ENCODE measurements at places on chromosomes 12 and 14.

DNA sequence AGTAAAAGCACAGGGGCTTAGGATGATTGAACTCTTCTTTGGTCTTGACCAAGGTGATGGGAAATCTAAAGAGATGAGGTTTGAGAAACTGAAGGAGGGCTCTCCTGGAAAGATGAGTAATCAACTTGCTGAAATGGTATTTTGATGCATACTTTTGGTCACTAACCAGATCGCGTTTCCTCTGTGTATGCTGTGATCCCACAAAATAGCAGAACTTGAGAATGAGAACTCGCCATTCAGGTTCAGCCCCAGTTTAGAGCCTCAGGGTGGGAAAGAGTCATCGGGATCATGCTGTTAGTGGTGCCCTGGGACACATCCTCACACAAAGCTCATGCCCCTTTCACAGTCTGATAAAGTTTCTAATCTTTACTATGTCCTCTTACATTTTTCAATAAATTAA, 488.8 kb downstream of the ETNK1 start:
- DNase-seq: no peak

GRCh38 chr14:24368212-24368561, 203 bp downstream of the NFATC4 start:
- DNase-seq: no peak

DNA sequence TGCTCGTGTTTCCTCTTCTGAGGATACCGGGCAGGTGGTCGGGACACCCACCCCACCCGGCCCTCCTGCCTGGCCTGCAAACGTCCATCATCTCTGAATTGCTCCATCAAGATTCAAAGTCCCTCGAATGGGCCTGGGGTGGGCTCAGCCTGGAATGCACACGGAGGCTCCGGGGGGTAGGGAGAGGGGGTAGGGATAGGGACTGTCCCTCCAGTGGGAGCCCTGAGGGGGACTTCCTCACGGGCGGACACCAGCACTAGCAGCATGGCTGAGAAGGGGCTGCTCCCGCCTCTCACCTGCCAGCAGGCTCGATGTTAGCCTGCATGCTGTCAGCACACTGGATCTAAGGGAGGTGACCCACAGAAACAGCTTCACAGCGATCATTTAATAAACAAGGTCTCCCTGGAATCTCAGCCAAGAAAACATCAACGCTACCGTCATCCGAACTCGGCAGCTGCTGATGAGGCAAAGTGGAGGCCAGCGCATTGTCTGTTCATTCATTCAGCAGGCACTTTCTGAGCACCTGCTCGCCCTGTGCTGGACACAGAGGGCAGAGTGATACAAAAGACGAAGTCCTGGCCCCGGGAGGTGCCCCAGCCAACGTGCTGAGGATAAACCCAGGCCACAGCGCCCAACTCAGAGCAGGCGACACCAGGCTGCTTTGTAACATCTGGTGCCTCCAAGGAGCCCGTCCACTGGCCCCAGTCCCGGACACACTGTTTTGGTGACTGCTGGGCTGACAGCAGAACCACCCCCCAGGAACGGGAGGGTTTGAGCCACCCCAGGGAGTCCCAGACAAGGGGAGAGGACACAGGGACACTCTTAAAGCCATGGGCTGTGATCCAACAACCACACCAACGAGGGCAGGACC, 6.3 kb downstream of the TMEM179 start:
- no peak for DNase-seq

DNA sequence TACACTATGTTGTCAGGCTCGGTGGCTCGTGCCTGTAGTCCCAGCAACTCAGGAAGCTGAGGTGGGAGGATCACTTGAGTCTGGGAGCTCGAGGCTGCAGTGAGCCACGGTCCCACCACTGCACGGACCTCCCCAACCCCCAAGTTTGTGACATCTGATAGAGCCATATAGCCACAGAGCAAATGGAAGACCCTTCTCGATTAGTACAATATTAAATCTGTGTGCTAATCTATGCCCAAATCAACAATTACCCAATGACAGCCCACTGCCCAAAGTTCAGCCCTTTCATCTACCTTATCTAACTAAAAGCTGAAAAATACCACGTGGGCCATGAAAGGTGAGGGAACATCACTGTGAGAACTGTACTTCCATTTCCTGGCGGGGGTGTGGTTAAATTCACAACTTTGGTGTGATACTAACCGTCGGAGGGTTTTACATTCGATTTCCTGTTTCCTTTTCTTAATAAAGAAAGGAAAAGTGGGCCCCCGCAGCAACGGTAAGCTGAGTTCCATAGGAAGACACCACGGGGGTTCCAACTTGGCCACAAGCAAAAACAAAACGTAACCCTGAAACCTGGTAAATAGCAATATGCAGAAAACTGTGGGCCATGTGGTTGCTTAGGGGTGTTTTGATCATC, 31.2 kb upstream of the FOS start:
- peak; percentile 56 for DNase-seq

GRCh38 chr12:124869059-124869665, 5.5 kb upstream of the SCARB1 start:
- no peak for DNase-seq

DNA sequence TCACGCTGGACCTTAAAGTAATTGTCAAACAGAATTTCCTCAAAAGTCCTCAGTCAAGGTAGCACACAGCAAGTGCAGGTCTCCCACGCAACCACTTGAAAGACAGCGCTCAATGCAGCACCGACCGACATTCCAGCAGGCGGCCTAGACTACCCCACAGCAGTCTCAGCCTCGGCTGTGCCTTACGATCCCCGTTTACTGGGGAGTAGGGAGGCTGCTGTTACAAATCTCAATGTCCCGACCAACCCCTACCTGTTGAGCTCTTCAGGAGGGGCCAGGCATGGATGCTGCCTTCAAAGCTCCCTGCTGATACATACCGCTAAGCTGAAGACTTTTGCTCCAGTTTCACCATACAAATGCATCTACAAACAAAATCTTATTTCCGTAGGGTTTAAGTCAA, 21.8 kb downstream of the VPS37B start:
- no peak for DNase-seq

GRCh38 chr14:78154827-78155226, 15.3 kb upstream of the NRXN3 start:
- no peak for DNase-seq

DNA sequence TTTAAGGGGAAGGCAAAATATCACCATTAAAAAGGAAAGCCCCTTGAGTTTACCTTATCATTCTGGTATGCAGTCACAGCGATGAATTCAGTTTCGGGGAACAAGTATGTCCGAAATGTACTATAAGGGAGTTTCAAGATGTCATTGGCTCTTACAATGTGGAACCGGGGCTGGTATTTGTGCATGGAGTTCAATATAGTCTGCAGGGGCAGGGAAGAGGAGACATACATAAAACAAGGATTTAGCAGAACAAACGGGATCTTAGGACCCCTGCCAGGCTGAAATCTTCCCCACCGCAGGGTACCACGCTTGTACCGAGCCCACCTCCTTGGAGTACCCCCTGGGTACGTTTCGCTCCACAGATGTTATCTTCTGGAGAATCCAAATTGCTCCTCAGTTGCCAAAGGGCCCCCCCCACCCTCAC, 4.5 kb downstream of the TBX3 start:
- no peak for DNase-seq

DNA sequence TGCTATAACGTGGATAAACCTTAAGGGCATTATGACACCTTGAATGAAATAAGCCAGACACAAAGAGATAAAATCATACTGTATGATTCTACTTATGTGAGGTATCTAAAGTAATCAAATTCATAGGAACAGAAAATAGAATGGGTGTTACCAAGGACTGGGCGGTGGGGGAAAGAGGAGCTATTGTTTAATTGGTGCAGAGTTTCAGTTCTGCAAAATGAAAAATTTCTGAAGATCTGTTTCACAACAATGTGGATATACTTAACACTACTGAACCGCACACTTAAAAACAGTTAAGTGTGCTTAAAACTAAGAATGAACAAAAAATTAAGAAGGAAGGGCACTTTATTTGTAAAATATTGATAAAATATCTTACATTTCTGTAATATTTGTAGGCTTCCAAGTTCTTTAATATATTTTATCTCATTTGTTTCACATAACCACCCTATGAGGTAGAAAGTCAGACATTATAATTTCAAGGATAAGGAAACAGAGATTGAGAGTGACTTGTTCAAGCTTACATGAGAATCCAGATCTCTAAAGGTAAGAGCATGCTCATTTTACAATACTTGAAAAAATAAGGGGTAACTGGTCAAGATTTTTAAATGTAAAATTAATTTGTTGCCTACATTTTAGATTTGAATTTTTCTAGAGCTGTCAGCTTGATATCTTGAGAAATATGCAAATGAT, 14.9 kb downstream of the LTA4H start:
- DNase-seq: no peak

- no peak for DNase-seq
Measured at GRCh38 chr14:23132970-23133369, 13.9 kb upstream of the CEBPE start.

- no peak for DNase-seq
Measured at GRCh38 chr12:30152705-30153104, 369.0 kb upstream of the TMTC1 start.

DNA sequence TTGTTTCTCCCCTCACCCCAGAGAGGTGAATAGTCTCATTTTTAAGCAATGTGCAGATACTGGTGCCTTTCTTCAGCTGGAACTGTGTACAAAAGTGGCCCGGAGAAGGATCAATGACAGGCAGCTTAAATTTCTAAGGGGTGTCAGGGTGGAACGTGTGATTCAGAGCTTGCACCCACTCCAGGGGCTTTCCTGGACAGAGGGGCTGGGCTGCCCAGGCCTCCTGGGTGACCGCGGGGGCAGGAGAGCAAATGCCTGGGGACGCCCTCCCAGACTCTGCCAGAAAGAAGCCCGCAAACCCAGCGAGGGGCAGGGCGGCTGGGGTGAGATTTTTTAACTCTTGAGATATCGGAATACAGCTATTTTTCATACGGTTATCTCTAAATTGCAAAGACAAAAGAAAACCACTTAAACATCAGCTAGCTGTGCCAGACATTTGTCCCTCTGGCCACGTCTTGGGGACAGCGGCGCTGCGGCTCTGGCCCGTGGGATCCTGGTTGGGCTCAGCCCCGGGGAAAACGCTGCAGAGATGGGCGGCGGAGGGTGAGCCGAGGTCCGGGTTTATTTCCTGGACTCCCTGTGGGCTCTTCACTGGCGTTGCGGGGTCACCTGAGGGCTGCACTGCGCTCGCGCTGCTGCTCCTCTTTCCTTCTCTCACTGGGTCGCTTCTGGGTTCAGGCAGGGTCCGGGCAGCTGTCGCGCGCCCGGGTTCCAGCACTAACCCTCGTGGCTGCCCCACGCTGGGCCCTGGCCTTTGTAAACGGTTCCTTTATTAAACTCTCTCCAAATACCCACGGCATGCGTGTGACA, 35.8 kb downstream of the NFKBIA start:
- DNase-seq: no peak

- DNase-seq: no peak
Measured at GRCh38 chr14:23406244-23406643, 1.8 kb downstream of the MYH6 start.

GRCh38 chr12:66217342-66217917, 28.4 kb downstream of the IRAK3 start:
- DNase-seq: no peak

DNA sequence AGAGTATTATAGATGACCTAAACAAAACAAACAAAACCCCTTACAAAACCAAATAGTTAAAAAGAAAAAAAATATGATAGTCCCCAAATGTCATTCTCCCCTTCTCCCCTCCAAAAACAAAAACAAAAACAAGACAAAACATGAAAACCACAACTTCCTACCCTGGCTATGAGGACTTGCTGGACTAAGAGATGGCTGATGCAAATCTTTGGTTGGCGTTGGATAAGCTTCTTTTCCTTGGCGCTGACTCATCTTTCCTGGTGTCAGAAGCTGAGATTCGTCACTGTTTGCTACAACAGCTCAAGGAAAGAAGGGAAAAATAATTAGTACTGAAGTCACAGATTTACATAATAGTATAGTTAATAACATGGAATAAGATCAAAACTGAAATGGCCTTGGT, 102.5 kb upstream of the BBS10 start:
- DNase-seq: no peak

DNA sequence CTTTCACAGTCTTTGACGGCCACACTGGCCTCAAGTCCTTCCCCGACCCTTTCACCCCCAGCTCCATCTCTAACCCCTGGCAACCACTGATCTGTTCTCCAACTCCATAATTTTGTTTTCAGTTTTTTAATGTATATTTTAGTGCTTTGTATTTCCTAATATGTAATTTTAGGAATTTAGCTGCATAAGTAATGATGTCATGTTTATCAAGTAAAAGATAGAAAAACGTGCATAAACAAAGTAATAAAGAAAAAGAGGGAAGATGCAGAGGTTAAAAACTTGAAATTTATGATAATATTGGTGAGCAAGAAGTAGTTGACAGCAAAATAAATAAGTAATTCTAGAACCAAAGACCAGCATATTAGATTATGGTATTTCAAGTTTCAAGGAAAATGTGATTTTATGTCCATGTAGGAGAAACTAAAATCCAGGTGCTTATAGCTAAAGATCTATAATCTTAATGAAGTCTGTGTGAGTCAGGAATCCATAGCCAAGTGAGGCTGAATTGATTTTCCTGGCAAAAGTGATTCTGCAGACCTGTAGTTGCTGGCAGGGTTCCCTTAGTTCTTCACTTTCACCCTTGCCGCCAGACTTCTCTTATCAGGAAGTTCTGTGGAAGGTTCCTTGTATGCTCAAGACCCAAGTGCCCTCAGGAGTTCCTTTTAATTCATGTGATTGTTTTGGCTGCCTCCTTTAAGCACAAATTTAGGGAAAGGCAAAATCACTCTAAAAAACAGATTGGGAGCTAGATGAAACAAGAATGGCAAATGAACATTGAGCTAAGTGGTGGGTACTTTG, 24.4 kb downstream of the FBXW8 start:
- no peak for DNase-seq

GRCh38 chr12:91937706-91938105, 207.9 kb downstream of the BTG1 start:
- DNase-seq: no peak

GRCh38 chr12:22459838-22460490, 84.4 kb downstream of the C2CD5 start:
- no peak for DNase-seq

GRCh38 chr14:85024931-85025330, 505.0 kb upstream of the FLRT2 start:
- DNase-seq: no peak

- no peak for DNase-seq
Measured at GRCh38 chr12:94761559-94761958, 111.2 kb upstream of the TMCC3 start.

GRCh38 chr14:31876741-31877140, 200.4 kb upstream of the ARHGAP5 start:
- DNase-seq: no peak

- DNase-seq: no peak
Measured at GRCh38 chr12:107221913-107222312, 128.6 kb upstream of the CRY1 start.

DNA sequence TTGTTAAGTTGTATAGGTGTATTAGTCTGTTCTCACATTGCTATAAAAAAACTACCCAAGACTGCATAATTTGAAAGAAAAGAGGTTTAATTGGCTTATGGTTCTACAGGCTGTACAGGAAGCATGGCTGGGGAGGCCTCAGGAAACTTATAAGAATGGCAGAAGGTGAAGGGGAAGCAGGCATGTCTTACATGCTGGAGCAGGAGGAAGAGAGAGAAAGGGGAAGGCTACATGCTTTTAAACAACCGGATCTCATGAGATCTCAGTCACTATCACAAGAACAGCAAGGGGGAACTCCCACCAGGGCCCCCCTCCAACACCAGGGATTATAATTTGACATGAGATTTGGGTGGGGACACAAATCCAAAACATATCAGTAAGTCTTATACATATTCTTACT, 60.5 kb upstream of the OR10AD1 start:
- no peak for DNase-seq

- no peak for DNase-seq
Measured at GRCh38 chr12:28583701-28584261, 393.5 kb downstream of the CCDC91 start.

GRCh38 chr12:132024758-132025157, 75.0 kb downstream of the EP400 start:
- DNase-seq: no peak

Data from stimulated activated CD8-positive, alpha-beta memory T cell treated with anti-CD3 and anti-CD28 coated beads, Interleukin-12 subunit alpha, Interleukin-12 subunit beta, amount 100 ng/mL, for 1 hour (primary cell).